ENCODE measurements at places on chromosomes 13 and 19.

GRCh38 chr13:100336795-100337516 is 248.1 kb downstream of the PCCA start:
- DNase-seq: no peak

DNA sequence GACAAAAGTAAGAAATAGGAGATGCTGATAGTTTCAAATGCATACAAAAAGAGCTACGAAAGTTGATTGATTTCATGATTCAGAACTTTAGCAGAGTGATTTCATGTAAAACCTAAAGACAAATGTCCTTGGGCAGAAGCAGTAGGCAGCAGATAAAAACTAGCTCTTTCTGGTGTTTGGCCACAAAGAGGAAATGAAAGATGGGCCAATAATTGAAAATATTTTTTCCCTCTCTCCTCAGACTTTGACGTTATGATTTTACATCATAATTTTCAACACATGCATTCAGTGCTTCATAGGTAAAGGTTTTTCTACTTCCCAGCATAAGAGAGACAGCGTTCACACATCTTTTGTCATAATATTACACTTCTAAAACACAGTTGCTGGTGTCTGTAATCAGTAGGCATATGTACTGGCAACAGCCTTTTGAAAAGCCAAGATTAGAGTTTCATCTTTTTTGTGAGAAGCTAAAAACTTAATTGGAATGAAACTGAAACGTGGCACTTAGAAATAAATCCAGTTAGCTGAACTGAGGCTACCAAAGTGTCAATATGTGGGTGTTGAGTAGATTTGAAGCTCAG is 9.3 kb downstream of the SCEL start:
- DNase-seq: no peak

DNA sequence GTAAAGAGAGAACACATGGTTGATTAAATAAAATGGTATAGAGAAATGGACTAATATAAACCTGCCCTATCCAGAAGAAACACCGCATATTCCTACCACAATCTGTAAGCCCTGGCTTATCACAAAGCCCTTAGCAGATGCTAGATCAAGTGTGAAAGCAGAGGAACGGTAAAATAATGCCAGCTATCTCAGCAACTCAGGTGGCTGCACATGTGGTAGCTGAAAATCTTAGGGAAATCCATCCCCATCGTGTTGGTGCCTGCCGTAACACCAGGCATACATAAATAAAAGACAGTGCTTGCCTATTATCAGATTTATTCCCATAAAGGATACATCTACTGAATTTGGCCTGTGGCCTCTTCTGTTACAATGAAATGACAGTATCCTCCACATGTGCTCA is 304.1 kb upstream of the MAB21L1 start:
- DNase-seq: no peak

GRCh38 chr13:71789693-71790329 is 77.2 kb downstream of the DACH1 start:
- no peak for DNase-seq
